ENCODE measurements at places on chromosomes 2 and 18. TPM values are rescaled to one million over a fixed set of nuclear protein-coding genes. Genes with fewer than 3 reads are reported as not detected.

IL1R1 gene
- 301 TPM for total RNA-seq

ASPRV1 gene
- total RNA-seq = not detected

ALPI gene
- total RNA-seq = not detected

CFAP53 gene
- not detected for total RNA-seq
